ENCODE measurements at places on chromosomes 3 and 15. TPM values are rescaled to one million over a fixed set of nuclear protein-coding genes. Genes with fewer than 3 reads are reported as not detected.

- DNase-seq, result no peak
Observed at GRCh38 chr3:118472586-118472985, 562.1 kb downstream of the IGSF11 start.

DNA sequence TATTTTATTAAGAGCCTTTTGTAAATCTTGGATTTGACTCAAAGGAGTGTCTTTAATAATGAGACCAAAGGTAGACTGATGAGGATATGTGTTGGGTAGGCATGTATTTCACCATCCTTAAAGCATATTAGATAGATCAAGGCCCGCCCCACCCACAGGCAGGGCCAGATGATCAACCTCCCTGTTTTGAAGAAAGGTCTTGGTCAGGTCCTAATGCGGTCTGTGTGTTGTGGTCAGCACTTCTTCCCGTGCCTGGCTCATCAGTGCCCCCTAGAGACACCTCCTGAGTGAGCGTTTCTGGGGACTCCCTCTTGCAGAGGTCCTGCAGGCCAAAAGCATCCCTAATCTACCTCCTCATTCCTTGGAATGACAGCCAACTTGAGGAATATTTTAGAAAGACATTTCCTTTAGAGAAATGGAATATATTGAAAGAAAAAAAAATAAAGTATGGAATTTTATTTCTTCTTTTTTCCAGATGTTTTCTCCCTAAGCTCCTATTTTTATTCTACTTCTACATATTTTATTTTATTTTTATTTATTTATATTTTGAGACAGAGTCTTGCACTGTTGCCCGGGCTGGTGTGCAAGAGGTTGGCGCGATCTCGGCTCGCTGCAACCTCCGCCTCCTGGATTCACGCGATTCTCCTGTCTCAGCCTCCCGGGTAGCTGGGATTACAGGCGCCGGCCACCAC, 6.0 kb downstream of the TM4SF4 start:
- DNase-seq, result peak; percentile 77

DNA sequence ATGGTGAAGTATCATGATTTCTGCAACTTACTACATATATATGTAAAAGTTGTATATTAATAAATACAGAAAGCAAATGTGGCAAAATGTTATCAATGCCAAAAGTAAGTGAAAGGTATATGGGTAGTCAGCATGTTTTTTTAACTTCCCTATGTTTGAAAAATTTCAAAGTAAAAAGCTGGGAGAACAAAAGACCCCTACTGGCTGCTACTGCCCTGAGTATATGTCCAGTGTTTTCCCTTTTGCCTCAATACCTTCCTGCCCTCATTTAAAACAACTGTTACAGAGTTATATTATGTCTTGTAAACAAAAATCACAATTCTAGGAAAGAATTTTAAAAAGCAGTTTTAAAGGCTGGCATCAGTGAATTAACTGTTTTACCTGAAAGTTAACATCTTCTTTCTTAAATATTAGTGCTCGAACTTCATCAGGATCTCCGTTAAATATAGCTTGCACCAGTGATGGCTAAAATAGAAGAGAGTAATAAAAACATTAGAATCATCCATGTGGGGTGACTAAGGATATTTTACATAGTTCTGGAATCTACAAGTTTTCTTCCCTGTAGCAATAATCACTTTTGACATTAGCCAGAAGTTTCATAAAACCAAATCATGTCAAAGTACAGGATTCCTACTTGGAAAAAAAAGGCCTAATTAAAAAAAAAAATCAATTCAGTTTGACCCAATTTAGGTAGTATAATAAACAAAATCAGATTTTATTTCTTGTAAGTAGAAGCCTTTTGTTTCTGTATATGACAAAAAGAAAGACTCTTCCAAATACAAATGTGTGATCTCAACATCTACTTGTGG, 2.7 kb downstream of the ANKRD28 start:
- DNase-seq, result no peak

DNA sequence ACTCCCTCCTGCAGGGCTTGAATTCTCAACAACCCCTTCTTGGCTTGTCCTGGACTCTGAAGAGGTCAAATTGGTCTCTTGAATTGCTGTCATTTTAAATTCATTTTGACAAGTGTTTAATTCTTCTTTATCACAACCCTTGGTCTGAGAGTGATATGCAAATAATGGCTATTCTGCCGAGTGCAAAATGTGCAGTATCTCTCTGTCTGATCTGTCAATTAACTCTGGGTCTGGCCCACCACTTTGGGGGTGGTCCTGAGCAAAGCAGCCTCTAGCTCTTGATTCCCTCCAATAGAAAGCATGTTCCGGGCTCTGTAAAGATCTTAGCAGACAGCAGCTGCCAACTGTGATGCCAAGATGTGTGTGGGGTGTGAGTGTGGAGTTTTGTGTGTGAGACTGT, 2.2 kb upstream of the IGDCC3 start:
- no peak for DNase-seq

SUCLG2 gene
- 49.9 TPM for total RNA-seq

ESYT3 gene
- total RNA-seq, result not detected

PEX5L gene
- not detected for total RNA-seq

HCN4 gene
- not detected for total RNA-seq
